ENCODE measurements at places on chromosomes 3 and 15.

DNA sequence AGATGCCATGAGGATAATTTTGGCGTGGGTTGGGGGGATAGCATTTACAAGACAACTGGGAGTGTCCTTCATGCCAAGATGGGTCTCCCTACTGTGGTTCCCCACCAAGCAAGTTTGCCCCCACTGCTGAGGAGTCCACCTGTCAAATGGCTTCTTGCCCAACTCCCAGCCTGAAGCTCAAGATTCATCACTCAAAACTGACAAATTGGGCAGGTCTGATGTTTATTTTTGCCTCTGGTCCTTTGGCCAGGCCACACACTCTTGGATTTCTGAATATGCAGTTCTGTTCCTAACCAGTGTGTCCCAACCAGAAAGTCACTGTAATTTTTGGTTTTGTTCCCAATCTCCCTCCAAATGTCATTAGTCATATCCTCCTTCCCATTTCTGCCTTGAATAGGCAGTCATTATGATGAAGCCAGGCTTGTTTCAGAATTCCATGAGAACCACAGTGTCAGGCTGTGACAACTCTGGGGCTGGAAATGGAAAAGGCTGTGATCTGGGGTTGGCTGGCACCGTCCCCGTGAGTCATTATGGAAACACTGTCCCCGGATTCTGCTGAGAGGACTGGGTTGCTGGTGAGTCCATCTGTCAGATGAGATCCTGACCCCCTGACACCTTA, 29.3 kb upstream of the MEF2A start:
- DNase-seq, result no peak

DNA sequence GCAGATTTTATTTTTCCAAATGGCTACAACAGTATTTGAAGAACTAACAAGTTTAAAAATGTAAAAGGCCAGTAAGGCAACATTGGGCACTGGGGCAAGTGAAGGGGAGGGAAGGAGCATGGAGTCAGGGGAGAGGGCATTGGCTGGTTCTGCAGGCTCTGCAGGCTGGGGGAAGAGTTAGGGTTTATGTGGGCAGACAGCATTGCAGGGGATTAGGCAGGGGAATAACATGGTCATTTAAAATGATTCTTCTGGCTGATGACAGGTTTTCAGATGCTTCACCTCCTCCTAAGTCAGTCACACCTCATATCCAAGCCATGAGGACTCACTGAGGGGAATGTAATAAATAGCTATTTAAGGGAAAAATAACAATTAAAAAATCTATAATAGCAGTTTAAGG, 52.6 kb downstream of the BTD start:
- DNase-seq, result no peak

DNA sequence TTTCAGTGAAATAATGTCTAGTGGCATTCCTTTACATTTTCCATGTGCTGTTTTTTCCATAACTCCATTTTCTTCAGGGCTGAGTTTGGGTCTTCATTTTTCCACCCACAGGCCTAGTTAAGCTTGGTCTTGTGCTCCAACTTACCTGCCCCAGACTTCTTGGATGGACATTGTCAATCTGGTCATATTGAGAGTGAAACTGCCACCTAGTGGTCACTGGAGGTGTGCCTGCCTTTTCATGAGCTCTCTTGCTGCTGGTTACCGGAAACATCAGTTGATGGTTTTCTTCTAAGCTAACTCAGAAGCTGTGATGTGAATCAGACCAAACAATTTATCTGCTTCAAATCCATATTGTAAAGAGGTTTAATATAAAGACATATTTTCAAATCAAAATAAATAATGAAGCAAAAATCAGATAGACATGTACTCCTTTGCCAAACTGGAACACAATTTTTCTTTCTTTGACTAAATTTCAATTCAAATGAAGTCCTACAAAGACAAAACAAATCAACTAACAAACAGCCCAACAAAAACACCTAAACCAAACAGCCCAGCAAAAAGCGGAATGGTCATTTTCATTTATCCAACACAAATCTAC, 135.1 kb upstream of the RASGRP1 start:
- peak; percentile 28 for DNase-seq

- DNase-seq, result no peak
Measured at GRCh38 chr15:41877631-41878354, 16.1 kb downstream of the SPTBN5 start.

- no peak for DNase-seq
Measured at GRCh38 chr3:152338159-152338720, 69.5 kb downstream of the MBNL1 start.

- DNase-seq, result no peak
Measured at GRCh38 chr15:64623347-64623996, 151.9 kb downstream of the RBPMS2 start.

DNA sequence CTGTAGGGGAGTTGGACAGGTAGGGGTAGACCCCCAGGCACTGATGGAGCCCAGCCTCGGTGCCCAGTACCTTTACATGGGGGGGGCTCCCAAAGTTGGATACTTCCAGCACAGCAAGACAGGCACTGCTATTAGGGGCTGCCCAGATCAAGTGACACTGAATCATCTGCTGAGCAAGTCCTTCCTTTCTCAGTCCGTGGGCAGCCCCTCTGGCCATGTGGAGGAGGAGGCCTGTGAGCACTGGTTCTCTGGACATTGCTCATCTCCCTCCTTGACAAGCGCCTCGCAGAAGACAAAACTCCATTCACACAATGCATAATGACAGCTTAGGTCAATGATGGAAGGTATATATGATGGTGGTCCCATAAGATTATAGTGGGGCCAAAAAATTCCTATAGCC, 35.7 kb downstream of the EEFSEC start:
- no peak for DNase-seq

Data from NCI-H1105 treated with DMSO at 0.1 percent for 48 hours (cell line).